GM20000 (cell line): ENCODE measurements at places on chromosomes 5 and 9.

- no peak for DNase-seq
Observed at GRCh38 chr9:81552581-81552991, 136.8 kb downstream of the TLE1 start.

DNA sequence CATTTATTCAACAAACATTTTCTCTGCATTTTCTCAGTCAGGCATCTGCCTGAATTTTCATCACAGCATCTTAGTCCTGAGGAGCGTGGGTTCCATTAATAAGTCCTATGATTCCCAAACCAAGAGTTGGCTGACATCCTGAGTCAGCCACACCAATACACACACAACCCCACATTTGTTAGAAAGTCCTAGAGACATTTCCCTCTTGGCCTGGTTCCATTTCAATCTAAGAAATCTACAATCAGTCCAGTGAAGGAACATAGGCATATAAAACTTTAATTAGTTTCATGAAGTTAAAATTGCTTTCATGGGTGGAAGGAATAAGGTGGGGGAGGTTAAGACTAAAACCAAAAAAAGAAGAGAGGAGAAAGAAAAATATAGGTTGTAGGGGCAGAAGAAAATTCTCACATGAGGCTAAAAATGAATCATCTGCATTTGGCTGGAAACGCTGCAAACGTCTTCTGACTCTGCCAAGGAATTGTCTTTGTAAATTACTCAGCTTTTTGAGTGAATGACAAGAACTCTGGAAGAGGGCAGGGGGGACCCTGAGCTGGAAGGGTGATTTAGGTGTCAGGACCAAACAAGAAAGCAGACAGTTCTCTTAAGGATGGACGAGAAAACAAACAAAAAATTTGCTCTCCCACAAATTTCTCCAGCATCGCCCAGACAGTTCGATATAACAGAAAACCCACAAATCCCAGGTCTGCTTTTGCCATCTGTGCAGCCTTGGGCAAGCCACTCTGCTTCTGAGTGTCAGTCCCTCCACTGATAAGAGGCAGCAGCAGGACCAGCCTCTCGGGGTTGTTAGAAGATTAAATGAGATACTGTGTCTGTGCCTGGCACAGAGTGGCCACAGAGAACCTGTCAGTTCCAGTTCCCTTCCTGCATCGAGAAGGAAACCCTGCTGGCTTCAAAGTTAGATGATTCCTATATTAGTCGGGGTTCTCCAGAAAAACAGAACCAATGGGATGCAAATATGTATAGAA is 289.7 kb downstream of the CDK5RAP2 start:
- no peak for DNase-seq

DNA sequence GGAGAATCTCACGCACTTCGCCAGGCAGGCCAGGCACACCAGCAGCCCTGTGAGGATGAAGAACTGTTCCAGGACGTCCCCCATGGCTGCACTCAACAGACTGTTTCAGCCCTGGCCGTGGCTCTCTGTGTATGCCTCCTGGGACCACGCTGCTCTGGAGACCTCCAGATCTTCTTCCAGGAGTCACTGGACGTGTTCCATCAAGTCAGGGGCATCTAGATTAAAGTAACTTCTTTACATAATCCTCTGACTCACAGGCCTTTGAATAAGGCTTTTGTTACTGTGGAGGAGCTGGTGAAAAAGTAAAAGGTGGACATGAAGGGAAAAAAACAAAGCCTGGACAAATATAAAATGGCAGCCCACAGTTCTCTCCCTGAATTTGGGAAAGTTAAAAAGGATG is at the start of gene HSD17B3:
Gene HSD17B3 (minus strand): TSS at position 156 of the 400 bp plus-strand sequence. CDS start 72 bp downstream, at position 84.
- no peak for DNase-seq

DNA sequence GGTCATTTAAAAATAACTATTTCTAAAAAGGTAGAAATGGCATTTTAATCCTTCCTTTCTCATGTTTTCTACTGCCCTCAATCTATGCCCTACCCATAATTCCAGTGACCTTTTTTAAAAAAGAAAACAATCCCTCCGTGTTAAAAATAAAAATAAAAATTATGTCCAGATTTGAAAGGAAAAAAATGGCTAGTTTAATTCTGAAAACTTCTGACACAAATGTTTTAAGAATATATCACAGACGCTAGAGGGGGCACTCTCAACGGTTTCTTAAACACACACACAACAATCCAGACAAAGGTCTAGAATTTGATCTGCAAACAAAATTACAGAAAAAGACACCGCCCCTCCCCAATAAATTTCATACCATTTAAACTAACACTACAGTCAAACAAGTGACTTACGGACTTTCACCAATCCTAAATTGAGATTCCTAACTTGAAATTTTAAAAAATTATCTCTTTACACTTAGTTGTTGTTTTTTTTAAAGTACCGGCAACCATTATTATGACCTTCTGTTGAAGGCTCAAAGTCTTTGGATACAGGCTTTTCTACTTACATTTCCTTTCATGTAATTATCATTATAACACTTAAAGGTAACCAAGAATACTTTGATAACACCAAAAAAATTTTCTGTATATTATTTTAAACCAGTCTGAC is 38.2 kb downstream of the CLINT1 start:
- DNase-seq = peak; percentile 13

GRCh38 chr9:123710299-123710698 is 219.6 kb downstream of the DENND1A start:
- DNase-seq = no peak

- no peak for DNase-seq
Observed at GRCh38 chr5:97065475-97065874, 76.9 kb downstream of the LIX1 start.

DNA sequence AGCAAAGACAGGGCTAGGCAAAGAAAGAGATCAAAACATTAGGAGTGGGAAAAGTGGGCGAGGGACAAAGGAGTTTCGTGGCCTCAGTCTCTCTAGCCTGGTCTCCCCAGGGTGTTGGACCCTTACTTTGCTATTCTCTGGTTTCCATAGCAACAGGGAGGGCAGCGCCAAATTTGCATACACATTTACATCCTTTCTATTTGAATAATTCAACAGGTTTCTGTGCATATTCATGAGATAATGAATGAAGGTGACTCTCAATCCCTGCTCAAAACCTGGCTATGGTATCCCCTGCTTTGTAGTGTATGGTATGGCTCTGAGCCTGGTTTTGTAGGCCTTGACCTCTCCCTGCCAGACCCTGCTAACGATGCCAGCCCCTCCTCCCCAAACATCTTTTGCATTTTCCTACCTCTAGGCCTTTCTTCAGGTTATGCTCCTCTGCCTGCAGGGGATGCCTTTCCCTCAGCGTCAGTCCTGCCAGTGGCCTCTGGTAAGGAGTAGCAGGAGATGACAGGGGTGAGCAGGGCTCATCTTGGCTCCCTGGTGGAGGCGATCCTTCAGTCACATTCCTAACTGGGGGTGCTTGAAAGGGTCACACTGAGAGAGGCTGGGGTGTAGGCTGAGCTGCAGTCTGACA is 9.8 kb downstream of the RPP25L start:
- DNase-seq = no peak

DNA sequence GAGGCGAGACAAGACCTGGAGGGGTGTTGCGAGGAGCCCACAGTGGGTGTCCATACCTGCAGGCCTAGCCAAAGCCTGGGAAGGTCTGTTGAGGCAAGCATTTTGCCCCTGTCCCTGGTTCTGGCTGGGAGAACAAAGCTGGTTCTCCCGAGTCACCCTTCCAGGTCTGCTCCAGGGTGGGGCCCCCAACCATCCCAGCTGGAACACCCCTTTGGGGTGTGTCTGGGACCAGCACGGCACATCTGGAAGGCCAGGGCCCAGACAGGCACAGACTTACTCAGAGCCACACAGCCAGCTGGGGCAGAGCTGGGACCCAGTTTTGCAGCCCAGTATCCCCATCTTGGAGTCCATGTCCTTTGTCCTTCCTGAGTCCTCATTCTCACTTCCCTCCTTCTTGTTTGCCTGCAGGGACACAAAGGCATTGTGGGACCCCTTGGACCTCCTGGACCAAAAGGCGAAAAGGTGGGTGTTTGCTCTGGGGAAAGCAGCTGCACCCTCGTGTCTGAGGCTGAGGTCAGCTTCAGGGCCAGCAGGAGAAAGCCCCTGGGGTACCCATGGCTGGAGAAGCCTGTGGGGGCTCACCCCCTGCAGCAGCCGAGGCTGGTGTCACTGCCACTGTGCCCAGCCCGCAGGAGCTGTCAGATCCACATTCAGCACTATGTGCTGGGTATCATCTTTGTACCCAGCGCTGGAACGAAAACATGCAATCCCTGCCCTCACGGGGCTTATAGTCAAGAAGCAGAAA is 38.4 kb upstream of the ORM1 start:
- no peak for DNase-seq

- no peak for DNase-seq
Observed at GRCh38 chr5:90095292-90096060, 314.1 kb downstream of the CETN3 start.

DNA sequence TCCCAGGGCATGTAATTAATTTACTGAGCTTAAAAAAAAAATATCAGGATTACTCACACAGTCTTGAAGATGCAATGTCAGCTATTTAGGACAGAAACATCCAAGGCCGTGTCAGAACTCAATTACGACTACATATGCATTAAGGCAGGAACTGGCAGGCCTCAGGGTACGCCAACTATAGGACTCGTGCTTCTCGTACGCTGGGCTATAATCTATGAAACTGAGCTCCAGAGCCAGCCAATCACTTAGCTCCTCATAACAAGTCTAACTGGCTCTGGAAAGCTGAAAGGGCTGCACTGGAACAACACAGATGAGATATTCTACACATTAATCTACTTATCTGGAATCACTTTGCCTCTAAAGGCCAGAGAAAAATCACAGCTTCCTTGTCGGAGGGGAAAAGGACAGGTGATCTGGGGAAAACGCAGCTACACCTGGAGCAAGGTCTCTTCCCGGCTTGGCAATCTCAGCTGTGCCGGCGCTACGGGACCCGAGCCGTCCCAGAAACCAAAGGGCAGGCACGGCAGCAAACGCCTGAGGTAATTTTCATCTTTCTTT is 212.0 kb downstream of the DEPDC1B start:
- DNase-seq = no peak

- no peak for DNase-seq
Observed at GRCh38 chr9:70995511-70995910, 125.9 kb downstream of the TRPM3 start.

- no peak for DNase-seq
Observed at GRCh38 chr5:143033535-143034250, 263.5 kb downstream of the ARHGAP26 start.

- no peak for DNase-seq
Observed at GRCh38 chr5:65086234-65086890, 317.6 kb downstream of the CWC27 start.

- no peak for DNase-seq
Observed at GRCh38 chr5:77987988-77988387, 211.8 kb upstream of the TBCA start.
